Dermis microvascular lymphatic vessel endothelial cell (primary cell): ENCODE measurements at places on chromosomes 2 and 18. TPM values are rescaled to one million over a fixed set of nuclear protein-coding genes. Genes with fewer than 3 reads are reported as not detected.

DNA sequence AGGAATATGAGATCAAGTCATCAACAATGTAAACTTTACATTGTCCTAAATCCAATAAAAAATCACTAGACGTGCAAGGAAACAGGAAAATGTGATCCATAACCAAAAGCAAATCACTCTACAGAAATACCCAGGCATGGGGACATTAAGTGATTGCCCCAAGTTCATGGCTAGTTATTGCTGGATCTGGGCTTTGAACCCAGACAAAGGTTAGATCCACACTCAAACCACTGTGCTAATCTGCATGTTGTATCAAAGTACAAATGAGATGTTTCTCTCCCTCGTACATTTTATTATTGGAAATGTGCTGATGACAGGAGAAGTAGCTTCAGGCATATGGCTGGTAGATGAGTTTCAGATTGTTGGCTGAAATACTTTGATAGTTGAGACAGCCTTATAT is 2.7 kb upstream of the ARL5A start:
- DNase-seq = no peak

LIMS3 gene
- 7.8 and 17.2 TPM in 2 replicates for total RNA-seq

GRHL1 gene
- total RNA-seq = 0.26 and 0.76 TPM in 2 replicates

GRCh38 chr2:15773846-15774245 is 166.5 kb upstream of the MYCN start:
- no peak for DNase-seq

DNA sequence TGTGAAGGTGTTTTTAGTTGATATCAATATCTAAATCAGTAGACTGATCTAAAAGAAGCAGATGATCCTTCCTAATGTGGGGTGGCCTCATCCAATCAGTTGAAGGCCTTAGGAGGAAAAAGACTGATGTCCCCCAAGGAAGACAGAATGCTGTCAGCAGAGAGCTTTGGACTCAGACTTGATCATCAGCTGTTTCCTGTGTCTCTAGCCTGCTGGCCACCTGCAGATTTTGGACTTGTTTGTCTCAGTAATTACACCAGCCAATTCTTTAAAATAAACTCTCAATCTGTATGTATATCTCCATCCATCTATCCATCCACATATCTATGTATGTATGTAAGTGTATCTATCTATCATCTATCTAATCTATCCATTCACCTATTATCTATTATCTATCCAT is 301.3 kb downstream of the LPIN1 start:
- DNase-seq = no peak

DNA sequence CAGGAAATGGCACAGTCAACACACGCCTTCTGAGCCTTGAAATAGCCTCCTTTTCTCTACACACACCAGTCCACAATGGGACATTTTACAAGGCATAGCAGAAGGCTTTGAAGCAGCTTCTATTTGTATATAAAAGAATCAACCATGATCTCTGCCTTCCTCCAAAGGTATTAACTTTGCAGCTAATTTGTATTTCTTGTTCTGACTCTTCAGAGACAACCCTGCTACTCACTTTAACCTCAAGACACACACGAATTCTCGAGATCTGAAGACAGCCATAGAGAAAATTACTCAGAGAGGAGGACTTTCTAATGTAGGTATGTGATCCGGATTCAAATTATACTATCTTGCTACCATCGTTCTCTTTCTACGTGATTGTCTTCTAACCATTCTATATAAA is 104.6 kb downstream of the VIT start:
- DNase-seq = no peak

DNA sequence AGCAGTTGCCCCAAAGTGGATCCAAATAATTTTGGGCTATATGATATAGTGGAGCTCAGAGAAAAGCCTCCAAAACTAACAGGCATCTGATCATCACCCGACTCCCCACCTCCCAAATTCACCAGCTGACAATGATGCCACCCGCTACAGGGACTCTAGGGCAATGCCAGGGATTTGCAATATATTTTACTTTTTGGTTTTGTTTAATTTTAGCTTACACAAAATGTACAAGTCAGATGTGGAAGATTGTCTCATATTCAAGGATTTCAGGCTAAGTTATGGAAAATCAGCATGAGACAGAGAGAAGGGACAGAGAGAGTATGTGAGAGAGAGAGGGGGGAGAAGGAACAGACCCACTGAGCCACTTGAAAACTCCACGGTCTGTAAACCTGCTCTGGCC is 187.4 kb downstream of the TMEM247 start:
- DNase-seq = no peak

RAD51AP2 gene
- total RNA-seq = not detected in 2 replicates

- DNase-seq = no peak
These were observed 168.4 kb downstream of the NDUFA10 start for GRCh38 chr2:239856620-239857285.

DNA sequence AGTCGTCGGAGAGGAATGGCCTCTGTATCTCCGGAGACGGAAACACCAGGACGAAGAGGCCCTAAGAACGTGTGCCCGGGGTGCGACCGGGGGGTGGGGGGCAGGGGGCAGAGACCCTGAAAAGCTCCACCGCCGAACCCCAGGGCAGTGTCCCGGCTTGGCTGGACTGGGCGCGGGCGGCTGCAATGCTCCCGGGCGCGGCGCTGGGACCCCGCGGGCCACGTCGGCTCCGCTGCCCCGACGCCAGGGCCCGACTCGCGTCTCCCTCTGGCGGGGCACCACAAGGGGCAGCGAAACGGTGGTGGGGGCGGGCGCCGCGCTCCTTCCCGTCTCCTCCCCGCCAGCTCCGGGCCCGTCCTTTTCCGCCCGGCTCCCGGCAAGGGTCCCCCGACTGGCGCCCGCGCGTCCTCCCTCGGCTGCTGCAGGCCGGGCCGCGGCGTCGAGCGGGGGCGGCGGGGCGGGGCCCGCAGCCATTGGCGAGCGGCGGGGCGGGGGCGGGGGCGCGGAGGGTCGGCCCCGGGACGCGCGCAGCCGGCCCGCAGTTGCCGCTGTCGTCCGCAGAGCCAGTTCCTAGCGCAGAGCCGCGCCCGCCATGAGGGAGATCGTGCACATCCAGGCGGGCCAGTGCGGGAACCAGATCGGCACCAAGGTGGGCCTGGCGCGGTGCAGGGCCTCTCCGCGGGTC is at the start of gene TUBB6:
Gene TUBB6, plus strand, starts transcription at position 541 of the 685 bp plus-strand sequence. Its CDS starts 52 bp downstream, at position 593.
- peak; percentile 91 for DNase-seq

DNA sequence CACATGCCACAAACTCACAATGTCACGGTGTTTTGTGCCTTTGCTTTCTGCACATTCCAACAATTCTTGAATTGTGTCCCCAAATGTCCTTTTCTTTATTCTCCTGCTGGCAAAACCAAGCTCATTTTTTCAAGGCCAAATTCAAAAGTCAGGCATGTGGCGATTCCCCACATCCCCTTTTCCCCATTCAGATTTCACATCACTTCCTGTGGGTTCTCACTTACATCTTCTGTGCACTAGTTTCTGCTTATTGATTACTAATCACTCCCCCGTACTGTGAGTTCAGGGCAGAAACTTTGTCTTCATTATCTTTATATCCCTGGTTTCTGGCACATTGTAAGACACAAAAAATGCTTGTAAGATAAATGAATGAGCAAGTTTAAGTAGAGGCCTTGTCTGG is 69.2 kb downstream of the AP1S3 start:
- DNase-seq = no peak

DNA sequence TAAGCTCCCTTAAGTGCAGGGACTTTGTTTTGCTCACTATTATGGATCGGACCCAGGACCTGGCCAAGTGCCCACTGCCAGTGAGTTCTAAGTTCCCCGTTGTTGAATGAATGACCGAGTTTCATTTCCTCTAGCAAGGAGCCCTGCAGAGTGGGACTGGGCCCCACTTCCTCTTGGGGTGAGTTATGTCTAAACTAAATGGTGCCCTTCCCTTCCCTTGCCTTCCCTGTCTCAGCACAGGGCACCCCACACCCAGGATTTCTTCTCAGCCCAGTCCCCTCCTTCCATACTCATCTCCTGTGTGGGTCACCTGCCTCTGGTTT is 195.3 kb upstream of the HS6ST1 start:
- no peak for DNase-seq

DNA sequence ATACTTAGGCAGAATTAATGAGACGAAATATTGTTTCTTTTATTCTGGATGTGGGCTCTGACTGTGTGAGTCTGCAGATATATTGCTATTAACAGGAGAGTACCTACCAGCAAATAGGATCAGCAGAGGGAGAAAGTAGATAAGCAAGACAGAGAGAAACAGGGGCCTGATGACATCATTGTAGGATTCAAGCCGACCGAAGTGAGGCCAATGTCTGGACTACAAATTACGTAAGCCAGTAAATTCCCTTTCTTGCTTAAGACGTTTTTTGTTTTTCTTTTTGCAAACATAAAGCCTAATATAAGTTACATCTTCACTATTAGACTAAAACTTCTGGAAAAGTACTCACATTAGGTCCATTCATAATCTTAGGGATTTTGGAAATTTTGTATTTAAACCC is 21.4 kb upstream of the PTPRM start:
- DNase-seq = no peak

HRH4 gene
- total RNA-seq = not detected in 2 replicates

DAW1 gene
- not detected in 2 replicates for total RNA-seq

DNA sequence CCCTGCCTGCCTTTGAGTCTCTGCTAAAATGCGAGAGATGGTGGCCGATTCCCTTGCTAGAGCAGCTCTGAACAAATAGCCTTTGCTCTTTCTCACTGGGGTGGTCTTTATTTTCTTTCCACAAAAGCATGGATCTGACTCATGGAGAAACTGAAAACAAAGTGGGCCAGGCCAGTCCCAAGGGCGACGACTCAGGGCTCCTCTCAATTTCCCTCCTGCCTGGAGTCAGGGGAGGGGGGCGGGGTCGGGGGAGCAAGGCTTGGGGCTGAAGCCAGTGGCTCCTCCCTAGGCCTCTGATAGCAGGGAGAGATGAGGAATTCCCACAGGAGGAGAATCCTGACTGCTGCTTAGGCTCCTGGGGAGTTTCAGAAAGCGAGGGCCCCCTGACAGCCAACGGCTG is 17.1 kb upstream of the IL1R2 start:
- no peak for DNase-seq

DNA sequence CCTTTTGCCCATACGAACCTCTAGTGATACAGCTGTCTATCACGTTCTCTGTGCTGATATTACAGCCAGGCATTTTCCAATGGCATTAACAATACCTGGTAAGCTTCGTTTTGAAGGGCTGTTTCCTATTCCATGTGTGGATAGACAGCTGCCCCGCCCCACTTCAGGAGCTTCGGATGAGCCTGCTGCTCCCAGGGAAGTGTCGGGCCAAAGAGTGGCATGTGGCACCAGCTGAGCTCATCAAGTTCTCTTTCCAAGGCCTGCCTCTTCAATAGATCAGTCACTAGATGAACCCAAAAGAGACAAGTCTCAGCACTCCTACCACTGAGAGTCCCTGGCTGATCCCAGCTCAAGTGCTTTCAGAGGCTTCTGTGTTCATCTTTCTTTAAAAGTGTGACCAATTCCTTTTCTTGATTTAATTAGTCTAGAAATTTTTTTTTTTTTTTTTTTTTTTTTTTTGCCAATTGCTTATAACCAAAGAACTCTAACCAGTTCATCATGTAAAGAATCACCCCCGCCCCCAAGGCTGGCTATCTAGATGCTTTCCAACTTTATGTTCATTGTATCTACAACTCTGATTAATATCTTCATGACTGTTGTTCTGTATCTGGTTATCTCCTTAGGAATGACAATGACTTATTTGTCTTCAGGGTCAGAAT is 46.6 kb downstream of the HDAC4 start:
- no peak for DNase-seq

DNA sequence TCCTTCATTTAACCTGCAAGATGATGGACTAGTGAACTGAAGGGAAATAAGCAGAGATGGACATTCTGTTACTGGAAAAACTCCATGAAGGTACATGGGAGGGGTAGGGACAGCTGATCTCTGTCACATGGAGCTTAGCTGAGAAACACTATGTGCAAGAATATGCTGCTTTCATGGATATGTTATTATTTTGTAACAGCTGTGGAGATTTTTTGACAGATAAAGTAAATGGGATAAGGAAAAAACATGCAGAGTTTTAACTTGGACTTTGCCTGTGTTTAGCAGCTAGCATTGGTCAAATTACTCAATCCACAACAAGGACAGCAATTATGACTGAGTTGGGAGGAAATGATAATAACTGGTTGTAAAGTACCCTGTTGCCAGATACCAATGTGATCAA is 28.7 kb upstream of the HNRNPA3 start:
- no peak for DNase-seq
